ENCODE measurements at places on chromosomes 3 and 15.

GRCh38 chr15:49622561-49622960, 1.7 kb downstream of the DTWD1 start:
- DNase-seq, result no peak

GRCh38 chr3:30358871-30359270, 247.5 kb upstream of the TGFBR2 start:
- no peak for DNase-seq

- DNase-seq, result no peak
Measured at GRCh38 chr3:75171630-75172230, 492.4 kb upstream of the FRG2C start.

DNA sequence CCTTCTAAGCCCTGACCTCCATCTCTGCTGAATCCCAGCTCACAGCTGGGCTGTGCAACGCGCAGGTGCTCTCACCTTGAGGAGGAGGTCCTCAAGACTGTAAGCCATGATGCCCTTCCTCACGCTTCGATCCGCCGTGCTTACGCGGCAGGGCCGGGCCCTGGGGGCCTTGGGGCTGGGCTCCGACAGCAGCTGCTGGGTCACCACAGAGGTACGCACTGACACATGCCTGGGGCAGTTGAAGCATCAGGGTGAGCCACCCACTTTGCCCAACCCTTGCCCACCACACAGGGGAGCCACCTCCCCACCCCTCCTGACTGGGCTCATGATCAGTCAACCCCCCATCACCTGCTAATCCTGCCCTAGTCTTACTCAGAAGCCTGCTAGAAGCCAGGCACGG, 3.1 kb downstream of the CIDEC start:
- no peak for DNase-seq

GRCh38 chr3:15844889-15845288, 47.1 kb upstream of the ANKRD28 start:
- DNase-seq, result no peak

DNA sequence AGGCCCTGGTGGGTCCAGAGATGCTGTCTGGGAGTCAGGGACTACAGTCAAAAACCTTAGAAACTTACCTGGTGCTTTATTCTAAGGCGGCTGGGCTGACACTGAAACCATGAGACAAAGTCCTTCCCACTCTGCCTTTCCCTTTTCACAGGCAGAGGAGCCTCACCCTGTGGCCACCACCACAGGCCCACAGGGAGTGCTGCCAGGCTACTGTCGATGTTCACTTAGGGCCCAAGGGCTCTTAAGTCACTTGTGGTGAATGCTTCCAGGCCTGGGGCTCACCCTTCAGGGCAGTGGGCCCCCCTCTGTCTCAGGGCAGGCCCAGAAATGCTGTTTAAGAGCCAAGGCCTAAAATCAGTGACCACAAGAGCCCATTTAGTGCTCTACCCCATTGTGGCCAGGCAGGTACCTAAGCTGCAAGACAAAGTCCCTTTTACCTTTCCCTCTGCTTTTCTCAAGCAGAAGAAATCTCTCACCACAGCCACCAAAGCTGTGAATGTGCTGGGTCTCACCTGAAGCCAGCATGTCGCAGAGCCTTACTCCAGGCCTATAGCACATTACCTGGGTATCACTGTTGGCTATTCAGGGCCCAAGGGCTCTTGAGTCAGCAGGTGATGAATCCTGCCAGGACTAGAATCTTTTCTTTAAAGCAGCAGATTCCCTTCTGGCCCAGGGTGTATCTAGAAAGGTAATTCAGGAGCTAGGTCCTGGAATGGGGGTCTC, 39.5 kb upstream of the GOLGA6B start:
- no peak for DNase-seq

DNA sequence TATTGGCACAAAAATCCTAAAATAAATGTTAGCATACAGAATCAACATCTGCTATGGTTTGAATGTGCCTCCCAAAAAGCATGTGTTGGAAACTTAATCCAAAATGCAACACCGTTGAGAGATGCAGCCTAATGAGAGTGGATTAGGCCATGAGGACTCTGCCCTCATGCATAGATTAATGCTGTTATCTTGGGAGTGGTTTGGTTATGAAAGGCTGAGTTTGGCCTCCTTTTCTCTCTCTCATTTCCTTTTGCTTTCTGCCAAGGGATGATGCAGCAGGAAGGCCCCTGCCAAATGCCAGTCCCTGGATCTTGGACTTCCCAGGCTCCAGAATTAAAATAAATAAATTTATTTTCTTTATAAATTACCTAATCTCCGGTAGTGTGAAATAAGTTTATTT, 49.4 kb downstream of the SYNM start:
- DNase-seq, result no peak

DNA sequence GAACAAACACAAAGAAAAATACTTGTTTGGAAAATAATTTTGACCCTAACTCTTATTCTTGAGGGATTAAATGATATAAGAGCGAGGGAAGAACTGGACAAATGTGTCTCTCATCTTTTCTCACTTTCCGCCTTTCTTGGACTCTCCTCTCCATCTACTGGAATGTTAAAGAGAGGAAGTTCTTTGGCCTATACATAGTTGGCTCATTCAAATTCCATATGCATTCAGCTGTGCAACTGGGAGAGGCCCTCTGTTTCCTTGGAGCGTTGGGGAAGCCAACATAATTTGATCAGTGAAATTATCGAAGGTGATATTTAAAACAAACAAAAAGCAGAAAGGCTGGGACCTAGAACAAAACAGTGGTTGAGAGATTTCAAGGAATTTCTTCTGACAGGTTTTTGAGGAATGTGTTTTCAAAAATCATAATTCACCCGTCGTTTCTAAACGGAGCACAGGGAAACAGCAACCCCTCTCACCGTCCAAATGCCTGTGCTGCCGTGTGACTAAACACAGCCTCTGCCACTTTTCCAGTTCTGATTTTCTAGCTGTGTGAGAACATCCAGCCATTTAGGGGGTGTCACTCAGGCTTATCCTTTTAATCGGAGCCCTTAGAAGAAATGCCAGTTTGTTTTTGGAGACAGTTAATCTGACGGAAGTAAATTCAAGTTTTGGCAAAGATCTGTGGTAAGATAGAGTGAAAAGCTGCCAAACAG, 489.9 kb downstream of the SOX2 start:
- DNase-seq, result no peak

DNA sequence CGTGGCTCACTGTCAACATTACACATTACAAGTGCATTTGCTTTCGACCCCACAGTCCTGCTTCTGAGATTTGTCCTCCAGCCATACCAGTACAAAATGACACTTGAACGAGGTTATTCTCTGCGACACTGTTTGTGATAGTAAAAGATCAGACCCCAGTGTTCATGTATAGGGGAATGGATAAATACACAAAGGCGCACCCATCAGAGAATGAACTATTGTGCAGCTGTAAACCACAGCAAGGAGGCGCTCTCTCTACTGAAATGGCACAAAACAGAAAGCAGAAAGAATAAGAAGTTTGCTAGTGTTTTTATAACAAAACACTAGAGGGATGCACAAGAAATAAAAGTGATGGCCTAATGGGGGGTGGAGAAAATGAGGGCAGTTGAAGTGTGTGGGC, 4.9 kb upstream of the CHSY1 start:
- no peak for DNase-seq

- DNase-seq, result no peak
Measured at GRCh38 chr3:71940486-71940885, 155.5 kb upstream of the PROK2 start.
